ENCODE measurements at places on chromosomes 7 and 10. TPM values are rescaled to one million over a fixed set of nuclear protein-coding genes. Genes with fewer than 3 reads are reported as not detected.

RASA4B gene
- polyA plus RNA-seq, result 1.1 TPM

- DNase-seq, result no peak
These were observed 15.2 kb upstream of the COMTD1 start for GRCh38 chr10:75250934-75251333.

GRCh38 chr10:32171204-32171603, 115.0 kb upstream of the KIF5B start:
- DNase-seq, result no peak

INHBA gene
- 1.0 TPM for polyA plus RNA-seq

GRCh38 chr7:142827951-142828500, 26.9 kb upstream of the EPHB6 start:
- DNase-seq, result no peak

- peak; percentile 14 for DNase-seq
These were observed at the start of gene AGR2 for GRCh38 chr7:16804674-16805439. AGR2 (minus strand) TSS chr7:16804999; CDS start chr7:16801796, 3,203 bp downstream.

GRCh38 chr10:125015356-125015944, 73.5 kb downstream of the ZRANB1 start:
- DNase-seq, result no peak

DNA sequence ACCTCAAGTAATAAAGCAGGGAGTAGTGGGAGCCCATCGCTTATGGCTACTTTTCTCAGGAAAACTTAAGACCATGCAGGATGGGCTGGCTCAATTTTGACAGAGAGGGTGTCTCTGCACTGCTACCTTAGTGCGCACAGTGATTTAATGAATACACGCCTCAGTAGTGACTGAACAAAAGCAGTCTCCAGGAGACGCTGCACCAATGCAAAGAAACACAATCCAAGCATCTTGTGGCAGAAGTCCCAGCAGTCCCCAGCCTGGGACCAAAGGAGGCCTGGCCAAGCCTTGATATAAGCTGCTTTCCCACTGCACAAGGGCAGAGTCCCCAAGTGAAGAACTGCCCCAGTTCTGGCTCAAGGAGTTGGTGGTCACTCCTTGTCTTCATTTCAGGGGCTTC, 368.9 kb downstream of the KCNMA1 start:
- no peak for DNase-seq

CACNB2 gene
- polyA plus RNA-seq, result 5.0 TPM

DNA sequence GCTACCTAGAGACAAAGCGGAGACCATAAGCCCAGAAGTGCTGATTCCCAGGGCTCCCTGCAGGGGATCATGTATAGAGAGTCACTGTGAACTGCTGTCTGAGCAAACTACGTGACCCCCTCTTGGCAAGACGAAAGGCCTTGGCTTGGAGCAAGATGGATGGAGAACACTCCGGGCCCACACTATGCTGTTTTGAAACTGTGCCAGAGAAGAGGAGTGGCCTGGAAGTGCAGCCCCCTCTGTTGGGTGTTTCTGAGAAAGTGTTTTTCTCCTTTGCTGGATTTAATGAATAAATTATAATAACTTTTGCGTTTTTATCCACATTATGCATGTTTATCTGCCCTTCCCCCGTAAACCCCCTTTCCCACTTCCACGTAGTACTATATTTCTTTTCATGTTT, 639.3 kb upstream of the GALNT17 start:
- peak; percentile 21 for DNase-seq

- DNase-seq, result peak; percentile 54
These were observed 148.4 kb downstream of the PLXDC2 start for GRCh38 chr10:19964625-19965024.

GRCh38 chr10:69119896-69120295, 4.1 kb upstream of the VPS26A start:
- DNase-seq, result no peak

- no peak for DNase-seq
These were observed 264.0 kb downstream of the ARL4A start for GRCh38 chr7:12951397-12951801.

- DNase-seq, result peak; percentile 62
These were observed 337.7 kb upstream of the NPVF start for GRCh38 chr7:25565949-25566348.

DNA sequence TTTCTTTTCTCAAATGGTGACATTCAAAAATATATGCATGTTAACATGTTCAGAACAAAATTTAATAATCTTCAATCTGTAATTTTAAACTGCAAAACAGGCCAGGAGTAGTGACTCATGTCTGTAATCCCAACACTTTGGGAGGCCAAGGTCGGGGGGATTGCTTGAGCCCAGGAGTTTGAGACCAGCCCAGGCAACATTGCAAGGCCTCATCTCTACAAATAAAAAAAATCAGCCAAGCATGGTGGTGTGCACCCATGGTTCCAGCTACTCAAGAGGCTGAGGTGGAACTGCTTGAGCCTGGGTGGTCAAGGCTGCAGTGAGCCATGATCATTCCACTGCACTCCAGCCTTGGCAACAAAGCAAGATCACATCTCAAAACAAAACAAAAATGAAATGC, 394.3 kb downstream of the PARD3 start:
- DNase-seq, result no peak

DNA sequence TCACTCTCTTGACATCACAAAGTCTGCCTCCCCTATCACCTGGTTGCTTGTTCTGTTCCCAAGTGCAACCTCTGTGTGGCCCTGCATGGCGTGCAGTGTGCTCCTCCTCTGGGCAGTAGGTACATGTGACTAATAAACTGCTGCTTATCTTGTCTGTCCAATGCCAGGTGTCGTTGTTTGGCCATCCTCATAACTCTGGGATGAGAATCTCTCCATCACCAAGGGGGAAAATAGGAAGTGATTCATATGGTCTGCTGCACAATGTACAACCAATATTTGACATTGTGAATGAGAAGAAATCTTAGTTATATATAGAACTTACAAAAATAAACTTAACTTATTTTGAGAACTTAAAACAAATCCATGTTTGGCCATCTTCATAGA, 135.2 kb downstream of the INHBA start:
- DNase-seq, result no peak

CNNM2 gene
- 5.2 TPM for polyA plus RNA-seq

RNF148 gene
- polyA plus RNA-seq, result not detected

DNA sequence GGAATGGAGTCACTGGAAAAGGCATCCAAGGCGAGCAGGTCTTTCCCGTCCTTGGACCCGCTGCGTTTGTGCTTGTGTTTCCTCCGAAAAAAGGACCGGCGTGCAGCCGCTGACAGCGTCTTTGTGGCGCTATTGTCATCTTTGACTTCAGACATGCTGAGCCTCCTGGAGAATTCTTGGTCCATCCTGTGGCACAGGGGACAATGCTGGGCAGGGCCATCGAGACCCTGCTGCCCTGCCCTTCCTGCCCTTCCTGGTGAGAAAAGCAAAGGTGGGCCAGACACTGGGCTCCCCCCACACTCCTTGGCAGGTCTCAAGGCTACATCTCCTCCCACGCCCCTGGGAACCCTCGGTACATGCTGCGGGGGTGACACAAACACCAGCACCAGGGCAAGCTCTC, 120.9 kb downstream of the DLG5 start:
- no peak for DNase-seq

GRCh38 chr10:77285529-77286182, 352.0 kb downstream of the KCNMA1 start:
- no peak for DNase-seq
